ENCODE measurements at places on chromosomes 13 and 19.

- no peak for DNase-seq
Measured at GRCh38 chr13:46659413-46660065, 106.6 kb downstream of the LRCH1 start.

GRCh38 chr13:97520866-97521265 is 86.9 kb downstream of the RAP2A start:
- no peak for DNase-seq

- no peak for DNase-seq
Measured at GRCh38 chr19:30890033-30890432, 459.2 kb downstream of the TSHZ3 start.

DNA sequence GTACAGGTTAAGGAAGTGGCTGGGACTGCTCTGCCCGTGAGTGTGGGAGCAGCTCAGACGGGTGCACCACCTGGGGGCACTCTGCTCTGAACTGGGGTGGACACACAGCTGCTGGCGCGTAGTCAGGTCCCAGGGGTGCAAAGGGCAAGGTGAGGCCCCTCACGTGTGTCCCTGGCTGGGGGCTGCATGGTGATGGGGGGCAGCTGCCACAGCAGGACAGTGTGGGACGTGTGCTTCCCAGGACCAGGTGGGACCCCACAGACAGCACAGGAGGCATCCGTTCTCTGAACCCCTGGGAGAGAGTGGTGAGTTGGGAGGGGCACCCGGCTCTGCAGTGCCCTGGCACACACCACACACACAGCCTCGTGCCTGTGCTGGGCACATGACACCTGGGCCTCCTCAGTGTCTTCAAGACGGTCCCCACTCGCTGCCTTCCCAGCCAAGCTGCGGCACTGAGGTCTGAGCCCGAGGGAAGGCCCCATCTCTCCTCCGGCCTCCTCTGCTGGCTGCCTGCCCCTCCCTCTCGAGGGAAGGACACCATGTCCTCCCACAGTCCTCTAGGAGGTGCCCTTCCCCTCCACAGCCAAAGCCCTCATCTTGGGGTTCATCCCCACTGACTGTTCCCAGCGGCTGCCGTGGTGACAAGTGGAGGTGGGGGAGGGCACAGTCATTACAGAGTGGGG is 24.7 kb downstream of the CILP2 start:
- DNase-seq = no peak

DNA sequence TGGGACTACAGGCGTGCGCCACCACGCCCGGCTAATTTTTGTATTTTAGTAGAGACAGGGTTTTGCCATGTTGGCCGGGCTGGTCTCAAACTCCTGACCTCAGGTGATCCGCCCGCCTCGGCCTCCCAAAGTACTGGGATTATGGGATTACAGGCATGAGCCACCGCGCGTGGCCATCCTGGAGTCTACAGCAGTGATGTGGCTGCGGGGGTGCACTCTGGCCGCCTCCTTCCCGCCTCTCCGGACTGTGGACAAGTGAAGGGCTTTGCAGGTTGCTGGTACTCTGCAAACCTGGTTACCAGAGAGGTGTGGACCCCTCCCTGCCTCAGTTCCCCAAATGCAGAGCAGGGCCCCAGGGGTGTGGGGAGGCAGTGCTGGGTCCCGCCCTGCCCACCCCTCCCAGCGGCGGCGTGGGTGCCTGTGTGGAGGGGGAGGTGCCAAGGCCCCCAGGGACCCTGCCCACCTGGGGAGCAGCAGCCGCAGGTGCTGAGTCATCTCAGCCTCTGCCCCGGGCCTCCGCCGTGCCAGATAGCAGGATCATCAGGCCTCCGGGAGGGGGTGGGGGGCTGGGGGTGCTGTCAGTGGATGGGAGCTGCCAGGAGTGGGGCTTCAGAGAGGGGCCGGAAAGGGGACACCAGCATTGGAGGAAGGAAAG is 23.1 kb downstream of the ARID3A start:
- no peak for DNase-seq

DNA sequence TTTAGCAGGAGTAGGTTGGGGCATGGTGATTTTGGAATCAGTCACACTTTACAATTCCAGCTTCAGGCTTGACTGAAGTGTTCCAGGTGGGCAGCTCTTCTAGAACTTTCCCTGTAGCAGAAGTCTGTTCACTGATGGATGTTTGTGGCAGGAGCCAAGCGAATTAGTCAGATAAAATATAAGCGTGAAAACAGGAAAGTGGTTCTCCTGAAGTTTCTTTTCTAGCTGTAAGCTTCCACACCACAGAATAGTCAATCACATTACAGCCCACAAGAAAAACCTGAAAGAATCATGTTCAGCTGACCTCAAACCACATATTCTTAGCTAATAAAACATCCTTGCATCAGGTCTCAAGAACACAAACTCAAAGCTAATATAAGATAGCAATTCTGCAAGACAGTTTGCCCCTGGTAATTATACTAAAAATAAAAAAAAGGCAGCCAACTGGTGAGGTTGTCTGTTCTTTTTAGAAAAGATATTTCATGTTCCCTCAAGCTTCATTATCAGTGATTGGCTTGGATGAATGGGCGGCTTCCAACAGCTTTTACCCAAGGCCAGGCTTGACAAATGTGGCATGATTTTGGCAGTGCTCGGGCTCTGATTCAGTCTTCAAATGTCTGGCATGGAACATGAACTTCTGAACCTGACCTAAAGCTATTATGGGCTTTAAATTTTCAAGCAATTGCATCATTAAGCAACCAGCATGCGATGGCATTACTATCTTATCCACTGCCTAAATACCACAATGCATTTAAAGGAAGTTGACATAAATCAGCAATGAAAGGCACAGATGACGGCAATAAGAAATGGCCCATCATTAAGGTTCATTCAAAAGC is 136.8 kb downstream of the DCLK1 start:
- no peak for DNase-seq
